ENCODE measurements at places on chromosomes 11 and 22.

- DNase-seq, result no peak
These were observed 70.8 kb downstream of the TBC1D22A start for GRCh38 chr22:46833228-46833627.

GRCh38 chr22:38465673-38466490 lies 2.0 kb upstream of the KDELR3 start:
- no peak for DNase-seq

DNA sequence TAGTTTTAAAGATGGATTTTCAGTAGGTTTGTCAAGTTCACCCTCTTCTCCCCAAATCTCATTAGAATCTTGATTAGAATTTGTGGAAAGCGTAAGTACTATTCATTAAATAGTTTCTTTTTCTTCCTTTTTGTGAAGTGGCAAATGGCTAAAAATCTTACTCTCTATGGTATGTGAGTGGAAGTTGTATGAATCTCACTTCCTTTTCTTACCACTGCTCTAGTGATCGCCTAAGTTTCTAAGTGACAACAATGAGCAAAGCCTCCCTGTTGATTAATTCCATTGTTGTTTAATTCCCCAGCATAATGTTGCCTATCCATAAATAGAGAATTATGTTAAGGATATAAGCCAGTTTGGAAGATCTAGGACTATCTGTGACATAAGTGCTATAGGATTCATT lies 82.7 kb downstream of the PGR start:
- no peak for DNase-seq

GRCh38 chr11:102304686-102305085 lies 12.6 kb upstream of the BIRC3 start:
- no peak for DNase-seq

GRCh38 chr22:30326255-30326705 lies 461 bp downstream of the TBC1D10A start:
- DNase-seq, result no peak

GRCh38 chr22:21902296-21903087 lies 35.0 kb upstream of the MAPK1 start:
- DNase-seq, result no peak

GRCh38 chr11:68798221-68798813 lies 43.4 kb downstream of the CPT1A start:
- DNase-seq, result no peak

- DNase-seq, result no peak
These were observed 12.5 kb downstream of the USP35 start for GRCh38 chr11:78201096-78201818.

GRCh38 chr11:131910523-131911387 lies 540.3 kb downstream of the NTM start:
- DNase-seq, result no peak

DNA sequence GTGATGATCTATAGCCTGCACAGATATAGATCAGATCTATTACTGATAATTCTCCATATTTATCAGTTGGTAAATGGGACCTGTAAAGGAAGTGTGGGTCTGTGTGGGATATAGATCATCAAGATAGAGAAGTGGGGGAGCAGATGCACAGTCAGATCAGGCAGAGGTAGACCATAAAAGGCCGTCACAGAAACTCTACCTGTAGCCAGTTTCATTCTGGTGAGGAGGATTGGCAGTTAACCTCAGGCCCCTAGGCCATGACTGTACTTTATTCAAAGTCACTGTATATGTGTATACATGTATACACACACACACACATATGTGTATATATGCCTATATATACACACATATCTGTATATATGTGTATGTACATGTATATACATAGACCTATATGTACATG lies 69.1 kb downstream of the ADM start:
- DNase-seq, result no peak

- DNase-seq, result no peak
These were observed 44.1 kb upstream of the SC5D start for GRCh38 chr11:121248496-121248895.

DNA sequence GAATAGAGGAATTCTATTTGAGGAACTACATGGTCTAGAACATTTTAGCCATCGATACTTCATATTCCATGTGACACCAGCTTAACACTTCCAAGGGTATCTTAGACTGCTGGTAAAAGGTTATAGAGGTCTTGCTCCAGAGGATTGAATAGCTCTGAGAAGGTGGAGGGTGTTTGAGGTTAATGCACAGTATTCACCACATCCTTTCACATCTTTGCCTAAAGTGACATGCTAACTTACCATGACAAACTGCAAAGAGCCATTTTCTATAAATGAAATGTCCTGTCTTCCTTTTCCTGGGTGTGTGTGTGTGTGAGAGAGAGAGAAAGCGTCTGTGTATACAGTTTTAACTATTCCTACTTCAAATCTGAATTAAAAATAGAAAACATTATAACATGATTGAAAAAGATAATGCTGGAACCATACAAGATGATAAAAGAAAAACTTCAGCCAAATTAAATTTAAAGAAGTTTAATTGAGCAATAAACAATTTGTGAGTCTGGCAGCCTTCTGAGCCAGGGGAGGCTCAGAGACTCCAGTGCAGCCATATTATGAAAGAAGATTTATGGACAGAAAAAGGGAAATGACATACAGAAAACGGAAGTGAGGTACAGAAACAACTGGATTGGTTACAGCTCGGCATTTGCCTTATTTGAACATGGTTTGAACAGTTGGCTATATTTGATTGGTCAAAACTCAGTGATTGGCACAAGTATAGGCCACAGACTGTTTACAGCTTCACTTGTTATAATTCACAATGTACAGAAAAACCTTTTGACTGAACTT lies 320.9 kb upstream of the CCDC179 start:
- no peak for DNase-seq

DNA sequence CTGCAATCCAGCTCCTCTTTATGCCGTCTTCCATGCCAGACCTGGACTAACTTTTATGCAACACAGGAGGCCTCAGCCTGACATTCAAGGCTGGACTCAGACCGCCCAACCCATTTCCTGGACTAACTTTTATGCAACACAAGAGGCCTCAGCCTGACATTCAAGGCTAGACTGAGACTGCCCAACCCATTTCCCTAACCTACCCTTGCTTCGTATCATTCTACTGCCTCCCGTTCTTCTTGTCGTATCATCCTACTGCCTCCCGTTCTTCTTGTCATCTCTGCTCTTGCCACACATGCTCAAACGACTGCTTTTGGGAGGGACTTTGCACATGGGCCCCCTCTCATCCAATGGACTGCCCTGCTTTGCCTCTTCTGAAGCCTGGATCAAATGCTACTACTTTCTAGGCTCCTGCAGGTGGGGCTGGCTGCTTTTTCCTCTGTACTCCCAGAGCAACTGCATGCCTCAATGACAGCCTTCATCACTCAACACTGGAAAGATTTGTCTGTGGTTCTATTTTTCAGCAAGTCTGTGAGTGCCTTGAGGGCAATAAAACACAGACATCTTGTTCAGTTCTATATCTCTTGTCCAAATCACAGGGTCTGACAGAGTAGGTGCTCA lies 7.8 kb downstream of the TBC1D10A start:
- no peak for DNase-seq

GRCh38 chr11:63020671-63021291 lies 5.1 kb upstream of the SLC22A8 start:
- no peak for DNase-seq

- DNase-seq, result no peak
These were observed 6.7 kb downstream of the DUSP8 start for GRCh38 chr11:1565173-1565903.

- no peak for DNase-seq
These were observed 51.1 kb downstream of the SHANK2 start for GRCh38 chr11:71201231-71201630.

GRCh38 chr11:20754933-20755332 lies 85.5 kb downstream of the NELL1 start:
- DNase-seq, result no peak

- DNase-seq, result no peak
These were observed 294.2 kb downstream of the NELL1 start for GRCh38 chr11:20963596-20963995.

GRCh38 chr11:46865340-46865739 lies 19.3 kb upstream of the CKAP5 start:
- DNase-seq, result no peak

DNA sequence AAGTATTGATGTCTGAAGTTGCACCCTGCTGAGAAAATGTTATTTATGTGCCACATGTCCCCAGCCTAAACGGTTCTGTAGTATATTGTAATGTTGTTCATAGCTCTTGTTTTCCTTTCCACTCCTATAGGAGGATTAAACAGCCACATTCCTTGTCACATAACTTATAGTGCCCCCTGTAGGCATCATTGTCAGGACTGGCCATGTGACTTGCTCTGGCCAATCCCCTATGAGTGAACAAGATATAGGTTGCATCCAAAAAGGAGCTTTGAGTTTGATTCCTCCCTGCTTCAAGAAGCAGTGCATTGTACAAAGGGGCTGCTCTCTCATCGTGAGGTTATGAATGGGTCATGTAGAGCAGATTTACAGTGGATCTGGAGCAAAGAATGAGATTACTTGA lies 717.6 kb upstream of the ANO5 start:
- no peak for DNase-seq

GRCh38 chr22:24247564-24248344 lies 2.9 kb upstream of the GGT5 start:
- DNase-seq, result no peak

GRCh38 chr22:48919187-48919590 lies 908.5 kb downstream of the BRD1 start:
- peak; percentile 6 for DNase-seq

DNA sequence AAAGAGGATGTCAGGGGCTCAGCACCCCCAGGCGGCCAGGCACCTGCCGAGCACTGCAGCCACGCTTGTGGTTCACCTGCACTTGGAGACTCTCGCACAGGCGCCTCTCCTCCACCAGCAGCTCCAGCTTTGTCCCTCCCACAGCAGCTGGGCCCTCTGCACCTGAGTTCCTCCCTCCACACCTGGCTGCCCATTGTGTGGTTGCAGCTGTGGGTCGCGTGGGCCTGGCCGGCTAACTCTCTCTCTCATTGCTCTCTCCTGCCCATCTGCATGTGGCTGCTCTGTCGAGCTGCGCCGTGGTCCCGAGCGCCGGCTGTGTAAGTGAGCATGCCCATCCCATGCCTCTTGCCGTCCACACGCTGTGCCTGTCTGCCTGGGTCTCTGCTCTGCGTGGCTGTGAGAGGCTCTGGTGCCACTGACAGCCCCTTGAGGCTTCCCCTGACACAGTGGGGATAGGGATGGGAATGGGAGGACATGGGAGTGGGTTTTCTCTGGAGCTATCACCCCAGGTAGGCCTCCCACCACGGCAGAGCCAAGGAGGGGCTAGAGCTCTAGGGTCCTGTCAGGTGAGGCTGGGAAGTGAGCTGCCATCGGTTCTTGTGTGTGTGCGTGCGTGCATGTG lies 8.5 kb upstream of the ACR start:
- no peak for DNase-seq

- no peak for DNase-seq
These were observed 93.8 kb upstream of the CLPB start for GRCh38 chr11:72528121-72528520.

DNA sequence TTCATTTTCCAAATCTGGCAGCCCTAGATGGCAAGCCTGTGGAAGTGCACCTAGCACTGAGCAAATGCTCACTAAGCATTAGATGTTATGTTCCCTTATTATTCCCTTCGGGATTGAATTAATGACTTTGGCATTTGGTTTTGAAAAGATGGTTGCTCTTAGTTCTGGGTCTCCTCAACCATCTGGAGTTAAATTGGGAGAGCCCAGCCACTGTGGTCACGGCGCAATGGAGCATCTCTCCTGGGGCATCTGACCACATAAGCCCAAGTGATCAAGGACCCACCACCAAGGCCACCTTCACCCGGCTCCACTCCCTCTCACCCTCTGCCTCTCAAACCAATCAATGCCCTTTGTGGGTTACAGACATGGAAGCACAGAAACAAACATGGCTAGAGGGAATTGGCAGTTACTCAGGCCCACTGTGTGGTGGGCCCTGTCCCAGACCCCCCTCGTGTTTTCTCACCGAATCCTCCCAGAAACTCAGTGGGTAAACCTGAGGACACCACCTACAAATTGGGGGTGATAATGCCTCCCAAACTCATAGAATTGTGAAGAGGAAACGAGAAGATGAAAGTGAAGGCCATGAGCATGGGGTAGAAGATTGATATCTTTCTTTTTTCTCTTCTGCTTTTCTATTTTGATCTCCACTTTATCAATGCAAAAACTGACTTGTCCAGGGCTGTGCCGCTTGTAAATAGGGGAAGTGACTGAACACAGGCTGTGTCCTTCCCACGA lies 52.2 kb downstream of the IRAG1 start:
- DNase-seq, result no peak

GRCh38 chr11:76574406-76574805 lies 96.1 kb downstream of the LRRC32 start:
- DNase-seq, result no peak

- DNase-seq, result no peak
These were observed 2.9 kb upstream of the NXPE4 start for GRCh38 chr11:114598461-114598860.

DNA sequence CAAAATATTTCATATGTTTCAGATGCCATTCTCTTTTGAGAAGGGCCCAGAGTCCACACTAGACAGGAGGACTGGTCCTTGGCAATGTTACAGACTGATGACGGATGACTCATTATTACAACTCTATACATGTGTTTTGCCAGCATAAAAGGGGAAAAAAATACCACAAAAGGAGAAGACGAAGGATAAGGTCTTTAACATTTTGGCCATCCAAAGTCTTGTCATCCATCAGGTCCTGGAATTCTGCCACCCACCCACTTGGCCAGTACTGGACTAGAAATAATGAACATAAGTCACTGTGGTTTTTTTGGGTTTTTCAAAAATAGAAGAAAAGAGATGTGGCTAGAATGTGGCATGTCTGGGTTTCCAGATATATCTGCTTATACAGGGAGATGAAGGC lies 57.7 kb upstream of the BDNF start:
- DNase-seq, result no peak

DNA sequence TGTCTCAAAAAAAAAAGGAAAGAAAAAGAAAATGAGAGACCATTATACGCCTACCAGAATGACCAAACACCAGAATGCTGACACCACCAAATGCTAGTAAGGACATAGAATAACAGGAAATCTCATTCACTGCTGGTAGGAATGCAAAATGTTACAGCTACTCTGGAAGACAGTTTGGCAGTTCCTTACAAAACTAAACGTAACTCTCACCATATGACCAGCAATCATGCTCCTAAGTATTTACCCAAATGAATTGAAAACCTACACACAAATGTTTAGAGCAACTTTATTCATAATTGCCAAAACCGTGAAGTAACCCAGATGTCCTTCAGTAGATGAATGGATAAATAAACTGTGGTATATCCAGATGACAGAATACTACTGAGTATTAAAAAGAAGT lies 7.2 kb downstream of the CHKA start:
- no peak for DNase-seq

- DNase-seq, result no peak
These were observed 8.7 kb upstream of the PIWIL4 start for GRCh38 chr11:94558468-94558867.
